ENCODE measurements at places on chromosomes 2 and 18.
A peak's percentile ranks its signal among the peaks of the same experiment; 100 is the strongest.

GRCh38 chr2:163185160-163185559 is 346.6 kb upstream of the KCNH7 start:
- no peak for DNase-seq

GRCh38 chr18:48879008-48879431 is 71.7 kb downstream of the SMAD7 start:
- DNase-seq = no peak

DNA sequence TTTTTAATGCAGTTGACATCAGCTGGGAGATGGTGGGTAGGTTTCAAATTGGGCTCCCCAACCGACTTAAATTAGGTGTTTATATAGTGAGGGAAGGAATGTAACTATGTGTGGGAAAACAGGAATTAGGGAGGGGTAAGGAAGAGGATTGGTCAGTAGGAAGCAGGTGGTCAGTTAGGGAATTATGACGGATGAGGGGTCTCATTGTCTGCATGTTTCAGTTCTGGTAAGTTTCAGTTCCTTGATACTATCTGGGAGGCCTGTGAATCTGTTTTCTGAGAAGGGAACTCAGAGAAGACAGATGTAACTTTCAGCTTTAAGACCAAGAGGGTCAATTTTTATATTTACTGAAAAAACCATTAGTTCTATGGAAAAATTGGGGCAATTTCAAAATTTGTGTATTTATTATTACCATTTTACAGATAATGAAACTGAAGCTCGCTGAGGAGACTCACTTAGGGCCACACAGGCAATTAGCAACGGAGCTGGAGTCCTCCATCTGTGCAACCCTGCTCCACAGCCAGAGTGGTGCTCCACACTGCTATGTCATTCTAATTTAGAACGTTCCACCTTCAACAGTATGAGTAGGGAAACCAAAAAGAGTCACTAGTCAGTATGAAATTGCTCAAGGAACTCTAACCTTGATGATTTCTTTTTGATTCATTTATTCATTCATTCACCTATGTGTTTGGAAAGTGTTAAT is 36.0 kb upstream of the CCDC195 start:
- no peak for DNase-seq

- no peak for DNase-seq
These were observed 14.7 kb downstream of the RALB start for GRCh38 chr2:120267348-120267747.

GRCh38 chr18:74652392-74652988 is 54.8 kb downstream of the ZNF407 start:
- DNase-seq = no peak

- no peak for DNase-seq
These were observed 16.1 kb upstream of the CREB1 start for GRCh38 chr2:207513551-207514257.

GRCh38 chr18:45540125-45540524 is 75.2 kb upstream of the SLC14A2 start:
- DNase-seq = no peak

DNA sequence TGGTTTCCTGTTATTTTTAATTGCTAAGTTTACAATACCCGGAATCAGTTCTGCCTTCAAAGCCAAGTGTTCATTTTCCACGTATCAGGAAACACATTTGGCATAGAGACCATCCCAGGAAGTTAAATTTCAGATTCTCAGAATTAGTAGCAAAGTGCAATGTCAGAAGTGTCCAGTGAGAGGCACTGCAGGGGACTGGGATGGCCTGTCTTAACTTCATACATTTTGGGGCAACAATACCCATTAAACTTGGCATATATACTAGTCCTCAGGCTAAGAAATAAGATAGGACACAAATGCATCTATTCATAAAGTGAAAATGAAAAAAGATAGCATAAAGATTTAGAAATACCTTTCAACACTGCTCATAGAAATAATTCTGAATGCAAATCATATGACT is 1.5 kb upstream of the IL1RL2 start:
- no peak for DNase-seq

DNA sequence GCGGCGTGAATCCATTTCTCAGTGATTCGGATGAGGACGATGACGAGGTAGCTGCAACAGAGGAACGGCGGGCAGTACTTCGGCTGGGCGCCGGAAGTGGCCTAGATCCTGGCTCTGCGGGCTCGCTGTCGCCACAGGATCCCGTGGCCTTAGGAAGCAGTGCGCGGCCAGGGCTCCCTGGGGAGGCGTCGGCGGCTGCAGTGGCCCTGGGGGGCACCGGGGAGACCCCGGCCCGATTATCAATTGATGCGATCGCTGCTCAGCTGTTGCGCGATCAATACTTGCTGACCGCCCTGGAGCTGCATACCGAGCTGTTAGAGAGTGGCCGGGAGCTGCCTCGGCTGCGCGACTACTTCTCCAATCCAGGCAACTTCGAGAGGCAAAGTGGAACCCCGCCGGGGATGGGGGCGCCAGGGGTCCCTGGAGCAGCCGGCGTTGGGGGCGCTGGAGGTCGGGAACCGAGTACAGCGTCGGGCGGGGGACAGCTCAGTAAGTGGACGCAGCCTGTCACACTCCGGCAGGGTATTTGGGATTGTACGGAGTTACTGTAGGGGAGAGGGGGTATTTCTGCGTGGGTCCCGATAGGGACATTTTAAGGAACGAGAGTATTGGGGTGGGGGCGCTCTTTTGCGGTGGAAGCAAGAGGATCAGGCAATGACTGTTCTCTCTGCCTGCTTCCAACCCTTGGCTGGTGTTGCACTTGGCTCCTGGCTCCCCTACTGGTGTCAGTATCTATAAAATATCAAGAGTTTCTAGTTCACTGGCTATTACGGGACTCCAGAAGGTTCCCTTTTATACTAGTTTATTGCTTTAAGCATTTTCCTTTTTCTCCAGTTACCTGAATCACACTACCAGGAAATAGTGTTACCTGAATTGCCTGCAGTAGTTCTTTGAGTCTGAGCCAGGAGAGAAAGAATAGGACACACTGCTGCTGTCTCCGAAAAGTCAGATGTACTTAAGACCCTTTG is 772 bp downstream of the RELCH start:
- peak; percentile 3 for DNase-seq

DNA sequence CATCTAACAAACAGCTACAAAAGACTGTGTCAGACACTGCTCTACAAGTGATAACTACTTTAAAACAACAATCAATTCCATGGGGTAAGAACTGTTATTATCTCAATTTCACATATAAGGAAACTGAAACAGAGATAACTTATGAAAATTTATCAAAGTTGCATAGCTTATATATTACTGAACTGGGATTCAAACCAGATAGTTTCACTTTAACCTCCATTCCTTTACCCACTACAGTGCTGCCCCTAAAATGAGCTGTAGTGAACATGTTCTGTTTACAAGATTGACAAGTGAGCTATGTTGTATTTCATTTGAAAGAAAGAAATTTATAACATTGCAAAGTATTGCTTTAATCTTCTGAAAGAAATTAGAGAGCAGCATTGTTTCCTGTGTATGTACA is 14.1 kb upstream of the GCG start:
- DNase-seq = no peak

DNA sequence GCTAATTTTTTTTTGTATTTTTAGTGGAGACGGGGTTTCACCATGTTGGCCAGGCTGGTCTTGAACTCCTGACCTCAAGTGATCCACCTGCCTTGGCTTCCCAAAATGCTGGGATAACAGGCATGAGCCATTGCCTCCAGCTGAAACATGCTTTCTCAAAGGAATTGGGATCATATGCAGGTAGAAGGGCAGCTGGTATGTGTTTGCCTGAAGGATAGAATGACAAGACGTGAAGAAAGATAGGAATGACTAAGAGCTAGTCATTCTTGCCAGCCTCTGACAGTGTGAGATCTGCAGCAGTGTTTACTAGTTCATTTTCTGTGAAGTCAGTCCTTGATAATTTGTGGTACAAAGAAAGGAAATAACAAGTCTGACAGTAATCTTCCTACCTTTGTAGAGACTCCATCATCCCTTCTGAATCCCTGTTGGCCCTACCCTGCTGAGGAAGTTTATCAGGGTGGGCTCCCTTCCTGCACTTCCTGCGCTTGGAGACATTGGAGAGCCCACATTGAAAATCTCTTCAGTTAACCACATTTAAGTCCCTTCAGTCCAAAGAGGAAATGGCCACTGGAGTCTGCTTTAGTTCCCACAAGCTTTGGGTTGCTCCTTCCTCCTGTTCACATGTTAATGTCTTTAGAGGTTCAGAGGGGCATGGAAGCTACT is 14.7 kb downstream of the CFLAR start:
- no peak for DNase-seq

GRCh38 chr2:10417551-10418335 is 30.4 kb downstream of the ODC1 start:
- DNase-seq = no peak

DNA sequence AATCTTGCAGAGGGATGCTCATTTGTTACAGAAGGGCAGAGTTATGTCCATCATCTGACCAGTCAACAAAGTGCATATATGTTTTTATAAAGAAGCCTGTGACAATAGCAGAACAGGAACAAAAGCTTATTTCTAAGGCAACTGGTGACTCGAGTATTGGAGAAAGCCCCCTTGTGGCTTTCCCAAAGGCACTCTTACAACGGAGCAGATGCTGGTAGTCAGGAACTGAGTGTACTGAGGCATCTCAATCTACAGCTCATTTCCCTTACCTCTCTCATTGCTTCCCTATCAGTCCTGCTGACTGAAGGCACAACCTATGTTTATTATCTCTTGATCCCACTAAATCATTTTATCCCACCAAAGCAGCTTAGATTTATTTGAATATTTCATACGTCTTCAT is 557.1 kb upstream of the CHAC2 start:
- DNase-seq = no peak

- DNase-seq = no peak
These were observed 230.3 kb upstream of the SLC14A2 start for GRCh38 chr18:45384962-45385315.

DNA sequence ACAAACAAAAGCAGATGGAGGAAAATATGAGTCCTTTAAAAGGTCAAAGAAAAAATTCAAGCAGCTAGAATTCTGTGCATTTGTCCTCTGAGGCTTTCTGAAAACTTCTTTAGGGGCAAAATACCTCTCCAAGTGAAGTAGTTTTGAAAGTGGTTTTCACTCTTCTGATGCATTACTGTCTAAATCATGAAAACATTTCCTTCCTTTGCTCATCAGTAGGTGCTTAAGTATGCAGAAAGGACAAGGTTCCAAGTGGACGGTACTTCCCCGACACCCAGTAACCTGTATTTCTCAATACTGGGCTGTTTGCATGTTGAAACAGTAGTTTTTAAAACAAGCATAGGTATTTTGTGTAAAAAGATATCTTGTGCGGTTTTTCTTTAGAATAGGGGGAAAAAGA is 189.1 kb upstream of the ERBB4 start:
- no peak for DNase-seq

DNA sequence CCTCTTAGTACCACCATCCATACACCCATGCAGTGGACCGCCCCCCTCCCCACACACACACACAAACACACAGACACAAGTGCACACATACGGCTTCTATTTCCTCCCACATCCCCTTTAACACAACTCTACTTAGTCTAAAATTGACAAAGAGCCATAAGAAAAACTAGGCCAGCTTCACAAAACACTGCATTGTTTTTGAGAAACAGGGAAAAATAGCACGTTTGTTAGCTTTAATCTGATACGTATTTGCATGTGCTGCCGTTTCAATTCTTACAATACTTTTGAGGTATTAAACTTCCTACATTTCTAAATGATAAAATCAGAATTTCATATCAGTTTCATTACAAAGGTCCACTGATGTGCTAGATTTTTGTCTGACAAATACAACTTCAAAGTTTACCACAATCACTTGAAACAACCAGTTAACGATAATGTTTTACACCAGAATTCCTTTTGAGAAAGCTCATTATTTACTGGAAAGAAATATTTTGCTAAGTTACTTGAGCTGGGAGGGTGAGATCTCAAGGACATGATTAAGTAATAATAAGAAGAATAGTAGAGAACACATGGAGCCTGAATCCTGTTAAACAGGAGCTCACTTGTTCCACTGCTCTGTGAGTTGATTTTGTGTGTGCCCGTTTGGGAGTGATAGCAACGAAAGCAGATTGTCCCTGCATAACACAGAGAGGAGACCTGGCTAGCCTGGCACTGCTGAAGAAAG is 74.5 kb downstream of the MOGAT1 start:
- DNase-seq = no peak

GRCh38 chr2:209431701-209432100 is 7.9 kb downstream of the MAP2 start:
- DNase-seq = no peak

DNA sequence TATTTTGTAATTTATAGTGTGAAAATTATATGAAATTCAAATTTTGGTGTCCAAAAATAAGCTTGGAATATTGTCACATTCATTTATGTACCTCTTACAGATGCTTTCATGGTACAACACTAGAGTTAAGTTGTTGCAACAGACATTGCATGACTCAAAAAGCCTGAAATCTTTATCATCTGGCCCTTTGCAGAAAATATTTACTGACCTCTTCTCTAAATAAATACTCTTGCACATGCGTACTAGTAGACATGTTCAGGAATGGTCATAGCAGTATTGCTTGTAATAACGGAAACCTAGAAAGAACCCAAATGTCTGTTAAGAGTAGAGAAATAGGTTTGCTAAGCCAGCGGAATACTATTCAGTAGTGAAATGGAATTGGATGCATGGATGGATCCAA is 60.4 kb downstream of the GALNT1 start:
- no peak for DNase-seq

DNA sequence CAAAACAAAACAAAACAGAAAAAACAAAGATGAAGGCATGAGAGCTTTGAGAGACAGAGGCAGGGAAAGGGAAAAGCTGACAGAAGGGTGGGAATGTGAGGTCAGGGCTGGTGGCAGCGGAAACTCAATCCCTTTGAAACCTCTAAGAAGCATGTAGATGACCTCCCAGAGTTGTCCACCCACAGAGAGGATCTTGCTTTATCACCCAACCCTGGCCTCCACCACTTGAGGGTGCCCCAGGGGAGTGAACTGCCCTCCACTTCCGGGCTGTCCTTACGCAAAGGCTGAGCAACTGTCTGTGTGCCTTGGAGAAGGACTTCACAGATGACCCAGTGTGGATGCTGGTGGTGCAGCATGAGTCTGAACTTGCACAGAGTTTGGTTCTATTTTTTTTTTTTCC is 26.7 kb downstream of the PDCL3 start:
- DNase-seq = no peak

- no peak for DNase-seq
These were observed 11.9 kb upstream of the RPL37A start for GRCh38 chr2:216486708-216487107.

DNA sequence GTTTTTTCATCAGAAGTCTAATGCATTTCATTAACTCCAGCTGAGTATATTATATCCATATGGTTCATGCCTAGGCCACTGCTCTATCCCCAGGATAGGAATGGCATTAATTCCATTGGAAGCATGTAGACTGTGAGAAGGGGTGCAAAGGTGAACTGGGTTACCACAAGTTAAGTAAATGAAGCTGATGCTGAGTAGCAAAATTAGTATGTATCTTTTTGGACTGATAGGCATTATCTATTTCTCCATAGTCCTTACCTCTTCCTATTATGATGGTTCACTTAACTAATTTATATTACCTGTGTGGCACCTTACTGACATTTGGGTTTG is 24.9 kb downstream of the UBE2E3 start:
- no peak for DNase-seq

GRCh38 chr18:48486754-48487153 is 52.1 kb upstream of the CTIF start:
- no peak for DNase-seq

Measured in smooth muscle cell of the brain vasculature (primary cell).